ENCODE measurements at places on chromosomes 12 and 14.

DNA sequence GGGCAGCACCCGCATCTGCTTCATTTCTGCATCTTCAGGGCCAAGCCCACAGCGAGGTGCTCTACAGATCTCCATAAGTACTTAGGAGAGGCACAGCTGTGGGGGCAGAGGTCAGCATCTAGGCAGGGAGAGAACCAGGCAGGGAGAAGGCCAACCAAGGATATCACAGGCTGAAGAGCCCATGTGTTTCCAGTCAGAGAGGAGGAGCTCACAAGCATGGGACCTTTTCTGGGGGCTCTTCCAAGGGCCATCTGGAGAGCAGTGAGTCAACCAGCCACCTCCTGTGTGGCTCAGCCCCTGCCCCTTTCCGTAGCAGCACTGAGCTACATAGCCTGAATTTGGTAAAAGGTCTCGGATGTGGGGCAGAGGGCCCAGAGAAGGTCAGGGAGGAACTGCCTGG, 78.5 kb downstream of the ARL6IP4 start:
- no peak for DNase-seq

DNA sequence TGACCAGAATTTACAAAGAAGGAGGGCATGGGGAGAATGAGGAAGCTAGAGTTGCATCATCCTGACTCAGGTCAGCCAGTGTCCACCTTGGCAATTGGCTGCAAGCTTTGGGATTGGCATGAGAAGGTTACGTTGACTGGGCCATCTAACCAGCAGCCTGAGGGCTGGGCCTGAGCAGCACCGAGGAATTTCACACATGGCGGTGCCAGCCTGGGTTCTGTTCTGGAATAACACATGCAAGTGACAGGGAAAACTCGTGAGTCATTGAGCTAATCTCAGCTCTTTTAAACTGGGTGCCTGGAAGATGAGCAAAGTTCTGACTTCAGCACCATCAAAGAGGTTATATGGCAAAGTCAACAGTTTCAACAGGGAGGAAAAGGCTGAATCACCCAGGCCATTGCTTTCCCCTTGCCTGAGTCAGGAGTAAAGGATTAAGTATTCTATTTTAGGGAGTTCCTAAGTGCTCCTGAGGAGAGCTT, 543.2 kb upstream of the TBX3 start:
- no peak for DNase-seq

GRCh38 chr12:49357103-49357678, 10.1 kb upstream of the SPATS2 start:
- DNase-seq = no peak

DNA sequence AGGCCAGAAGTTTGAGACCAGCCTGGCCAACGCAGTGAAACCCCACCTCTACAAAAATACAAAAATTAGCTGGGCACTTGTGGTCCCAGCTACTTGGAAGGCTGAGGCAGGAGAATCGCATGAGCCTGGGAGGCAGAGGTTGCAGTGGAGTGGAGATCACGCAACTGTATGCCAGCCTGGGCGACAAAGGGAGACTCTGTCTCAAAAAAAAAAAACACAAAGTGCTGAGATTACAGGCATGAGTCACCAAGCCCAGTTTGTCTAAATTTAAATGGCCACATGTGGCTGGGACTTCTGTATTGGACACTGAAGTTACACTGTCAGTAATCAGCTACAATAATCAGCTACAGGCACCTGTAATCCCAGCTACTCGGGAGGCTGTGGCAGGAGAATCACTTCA, 100.9 kb upstream of the AEBP2 start:
- no peak for DNase-seq

DNA sequence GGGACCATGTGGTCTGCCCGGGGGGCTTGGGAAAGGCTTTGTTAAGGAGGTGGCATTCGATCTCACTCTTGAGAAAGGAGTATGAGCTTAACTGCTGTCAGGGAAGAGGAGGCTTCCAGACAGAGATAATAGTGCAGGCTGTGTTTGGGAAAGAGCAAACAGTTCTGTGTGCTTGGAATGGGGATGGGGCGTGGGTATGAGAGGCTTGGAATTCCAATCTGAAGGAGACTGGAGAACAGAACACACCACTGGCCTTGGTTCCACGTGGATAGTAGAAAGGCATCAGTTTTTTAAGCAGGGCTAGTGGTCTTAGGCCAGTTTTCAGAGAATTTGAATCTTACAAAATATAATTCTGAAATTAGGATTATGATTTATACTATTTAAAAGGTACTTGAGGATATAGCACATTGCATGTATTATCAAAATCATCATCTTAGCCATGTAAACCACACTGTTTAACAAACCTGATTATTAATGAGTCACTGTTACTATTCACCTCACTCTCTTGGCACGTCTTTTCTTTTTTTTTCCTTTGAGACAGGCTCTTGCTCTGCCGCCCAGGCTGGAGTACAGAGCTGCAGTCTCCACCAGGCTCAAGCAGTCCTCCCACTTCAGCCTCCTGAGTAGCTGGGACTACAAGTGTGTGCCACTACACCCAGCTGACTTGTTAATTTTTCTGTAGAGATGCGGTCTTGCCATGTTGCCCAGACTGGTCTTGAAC, 38.5 kb upstream of the KCNK13 start:
- DNase-seq = no peak

DNA sequence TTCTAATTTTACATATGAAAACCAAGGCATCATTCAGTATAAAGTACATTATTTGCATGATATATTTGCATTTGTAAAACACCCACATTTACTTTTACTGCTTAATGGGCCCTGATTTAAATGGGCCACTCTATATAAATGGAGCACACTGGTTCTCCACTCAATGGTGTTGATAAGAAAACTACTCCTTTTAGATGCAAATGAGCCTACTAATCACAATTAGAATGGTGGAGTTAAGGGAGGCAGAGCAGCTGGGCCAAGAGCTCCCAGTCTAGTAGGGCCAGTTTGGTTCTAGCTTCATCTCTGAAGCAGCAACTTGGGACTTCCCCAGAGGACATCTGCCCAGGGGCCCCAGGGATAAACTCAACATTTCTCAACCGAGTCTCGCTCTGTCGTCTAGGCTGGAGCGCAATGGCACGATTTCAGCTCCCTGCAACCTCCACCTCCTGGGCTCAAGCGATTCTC, 120.7 kb downstream of the FOXN3 start:
- DNase-seq = no peak

DNA sequence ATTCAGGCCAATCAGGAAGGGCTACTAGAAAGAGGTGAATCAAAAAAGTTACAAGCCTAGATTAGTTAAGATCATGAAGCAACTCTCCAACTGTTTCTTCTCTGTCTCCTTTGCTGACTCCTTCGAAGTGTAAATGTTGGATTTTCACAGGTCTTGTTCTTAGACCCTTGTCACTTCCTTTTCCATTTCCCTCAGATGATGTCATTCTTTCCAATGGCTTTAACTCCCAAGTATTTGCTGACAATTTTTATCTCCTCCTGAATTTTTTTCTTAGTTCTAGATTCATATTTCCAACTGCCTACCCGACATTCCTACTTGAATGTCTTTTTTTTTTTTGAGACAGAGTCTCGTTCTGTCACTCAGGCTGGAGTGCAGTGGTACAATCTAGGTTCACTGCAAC, 10.8 kb downstream of the GAS2L3 start:
- no peak for DNase-seq

DNA sequence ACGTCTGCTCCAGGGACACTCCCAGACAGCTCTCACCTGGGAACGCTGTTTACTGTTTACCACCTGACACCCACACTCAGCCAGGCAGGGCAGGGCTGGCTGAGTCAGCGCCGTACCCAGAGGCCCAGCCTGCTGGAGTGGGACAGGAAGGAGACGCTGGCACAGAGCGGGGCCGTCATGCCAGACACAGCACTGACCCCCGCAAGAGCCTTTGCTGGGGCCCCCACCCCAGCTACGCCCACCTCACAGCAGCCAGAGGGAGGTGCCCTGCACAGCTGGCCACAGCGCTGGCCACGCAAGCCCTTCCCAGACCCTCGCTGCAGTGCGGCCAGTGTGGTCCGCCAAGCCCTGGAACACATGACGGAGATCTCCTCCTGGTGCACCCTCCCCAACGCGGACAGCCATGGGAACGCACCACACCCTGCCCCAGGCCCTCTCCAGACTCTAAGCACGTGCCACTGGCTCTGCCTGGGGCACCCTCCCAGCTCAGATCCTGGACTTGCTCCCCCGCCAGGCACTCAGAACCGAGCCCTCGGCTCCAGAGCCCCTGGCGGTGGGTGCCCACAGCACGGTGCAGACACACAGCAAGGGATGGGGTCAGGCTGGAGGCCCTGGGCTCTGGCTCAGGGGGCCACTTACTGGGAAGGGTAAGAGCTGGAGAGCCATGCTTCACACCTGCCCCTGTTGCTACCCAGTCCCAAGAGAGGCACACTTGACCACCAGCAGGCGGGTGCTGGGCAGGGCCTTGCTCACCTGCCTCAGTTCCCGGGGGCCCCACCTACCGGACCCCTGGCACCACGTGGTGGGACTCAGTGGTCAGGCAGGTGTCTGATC, 5.7 kb downstream of the AHNAK2 start:
- DNase-seq = no peak

DNA sequence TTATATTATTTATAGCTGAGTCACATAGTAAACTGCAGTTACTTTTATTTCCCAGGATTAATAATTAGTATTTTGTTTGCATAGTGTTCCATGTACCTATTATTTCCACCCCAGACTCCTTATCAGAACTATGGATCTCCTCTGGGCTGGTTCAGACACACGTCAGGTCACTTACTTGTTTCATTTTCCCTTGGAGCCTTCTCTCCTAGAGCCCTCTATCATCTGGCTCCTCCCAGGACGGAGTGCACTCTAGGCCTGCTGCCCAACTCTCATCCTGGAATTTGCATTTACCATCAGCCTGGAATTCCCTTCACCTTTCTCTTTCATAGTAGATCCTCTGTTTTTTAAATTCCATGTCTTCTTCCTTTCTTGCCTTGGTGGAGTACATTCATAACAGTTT, 28.5 kb upstream of the GALNT16 start:
- DNase-seq = no peak

DNA sequence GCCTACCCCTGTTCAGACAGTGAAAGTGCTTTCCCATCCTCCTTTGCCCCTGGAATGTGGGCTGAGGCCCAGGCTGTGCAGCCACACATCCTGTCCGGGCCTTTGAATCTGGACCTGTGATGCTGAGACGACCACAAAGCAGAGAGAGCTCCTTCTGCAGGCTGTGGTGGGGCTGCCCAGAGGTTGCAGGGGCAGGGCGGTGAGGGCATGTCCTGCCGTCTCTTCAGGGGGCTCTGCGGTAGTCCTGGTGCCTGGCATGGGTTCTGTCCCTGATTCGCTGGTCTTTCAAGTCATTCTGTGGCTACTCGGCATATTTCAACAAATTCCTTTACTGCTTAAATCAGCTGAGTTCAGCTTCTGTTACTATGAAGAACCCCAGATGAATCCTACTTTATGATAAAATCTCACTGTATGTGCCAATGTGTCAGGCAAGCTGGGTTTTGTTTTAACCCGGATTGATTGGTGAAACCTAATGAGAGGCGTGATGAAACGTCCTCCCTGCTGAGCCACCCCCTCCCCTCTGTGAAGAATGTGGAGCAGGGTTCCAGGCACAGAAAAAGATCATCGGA, 63.4 kb upstream of the DICER1 start:
- DNase-seq = no peak

GRCh38 chr12:32016680-32017482, 57.7 kb downstream of the RESF1 start:
- no peak for DNase-seq

DNA sequence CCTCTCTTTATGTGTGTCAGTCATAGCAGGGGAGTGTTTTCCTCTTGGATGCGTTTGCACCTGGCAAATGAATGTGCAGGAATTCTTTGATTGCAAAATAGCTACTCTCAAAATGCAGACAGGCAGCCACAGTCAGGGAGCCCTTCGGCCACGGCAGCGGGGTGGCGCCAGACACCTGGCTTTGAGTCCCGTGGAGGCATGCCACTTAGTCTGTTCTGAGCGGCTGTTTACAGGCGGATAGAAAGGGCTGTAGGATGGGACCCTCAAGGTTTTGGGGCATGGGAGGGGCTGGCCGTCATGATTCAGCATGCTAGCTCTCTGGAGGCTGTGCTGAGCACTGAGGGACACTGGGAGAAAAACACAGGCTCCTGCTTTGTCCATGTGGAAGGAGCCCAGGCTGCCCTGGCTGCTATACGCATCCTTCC, 117.1 kb downstream of the SLC25A47 start:
- peak; percentile 74 for DNase-seq

DNA sequence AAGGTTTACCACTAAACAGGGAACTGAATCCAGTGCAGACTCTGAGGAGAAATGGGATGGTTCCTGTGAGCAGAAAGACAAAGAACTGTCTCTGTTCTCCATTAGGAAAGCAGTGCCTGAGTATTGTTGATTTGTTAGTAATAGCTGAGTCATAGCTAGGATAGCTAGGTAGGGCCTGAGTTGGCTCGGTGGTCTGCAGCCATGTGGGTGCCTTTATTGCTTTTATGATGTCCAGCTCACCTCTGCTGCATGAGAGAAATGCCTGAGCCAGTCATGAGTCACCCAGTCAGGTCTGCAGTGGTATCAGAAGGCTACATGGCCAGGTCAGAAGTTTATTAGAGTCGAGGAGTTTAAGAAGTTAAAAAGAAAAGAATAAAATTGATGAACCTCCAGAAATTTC, 24.2 kb downstream of the TRHDE start:
- DNase-seq = no peak

GRCh38 chr12:102955926-102956737, 1.3 kb upstream of the ASCL1 start:
- no peak for DNase-seq

DNA sequence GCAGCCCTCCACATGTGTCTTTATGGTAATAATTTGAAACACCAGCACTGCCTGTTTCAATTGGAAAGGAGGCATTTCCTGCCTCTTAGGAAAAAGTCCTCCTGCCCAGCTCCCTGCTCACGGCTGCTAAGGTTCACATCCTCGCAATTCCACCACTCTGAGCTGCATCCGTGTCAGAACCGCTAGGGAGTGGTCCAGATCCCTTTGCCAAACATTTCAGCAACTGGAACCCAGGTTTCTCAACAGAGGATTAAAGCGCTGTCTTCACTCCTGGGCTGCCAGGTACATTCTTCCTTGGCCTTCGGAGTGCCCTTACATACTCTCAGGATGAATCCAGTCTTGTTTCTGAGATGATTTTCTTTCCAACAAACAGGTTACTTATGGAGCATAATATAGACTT, 23.3 kb downstream of the C14orf132 start:
- no peak for DNase-seq

DNA sequence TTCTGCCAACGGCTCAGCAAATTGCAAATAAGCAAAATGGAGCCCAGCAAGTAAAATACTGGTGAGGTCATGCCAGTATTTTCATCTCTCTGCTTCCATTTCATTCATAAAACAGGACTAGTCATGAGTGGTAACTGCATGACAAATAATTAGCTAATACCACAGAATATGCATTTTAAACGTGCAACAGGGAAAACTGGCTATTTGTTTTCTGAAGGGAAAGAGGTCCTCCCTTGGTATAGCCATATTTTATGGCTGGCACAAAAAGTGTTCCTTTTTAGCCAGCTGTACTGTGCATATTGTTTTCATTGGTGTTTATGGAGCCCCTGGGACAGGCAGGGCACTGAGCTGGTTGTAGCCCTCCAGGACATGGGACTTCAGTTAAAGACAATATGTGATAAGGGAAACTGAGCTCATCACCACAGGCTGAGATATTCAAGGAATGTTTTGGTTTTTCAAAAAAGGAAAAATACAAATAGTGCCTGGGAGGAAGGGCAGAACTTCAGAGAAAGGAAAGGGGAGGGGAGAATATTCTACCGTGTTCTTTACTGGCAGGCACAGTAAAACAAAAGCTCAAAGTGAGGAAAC, 26.1 kb upstream of the FOXN3 start:
- DNase-seq = no peak

- DNase-seq = no peak
Observed at GRCh38 chr14:94699831-94700230, 70.1 kb downstream of the GSC start.

- no peak for DNase-seq
Observed at GRCh38 chr12:89875225-89875624, 166.6 kb upstream of the ATP2B1 start.

Data from NCI-H1436 (cell line).